ENCODE measurements at places on chromosomes 16 and 17.
A peak's percentile ranks its signal among the peaks of the same experiment; 100 is the strongest.

DNA sequence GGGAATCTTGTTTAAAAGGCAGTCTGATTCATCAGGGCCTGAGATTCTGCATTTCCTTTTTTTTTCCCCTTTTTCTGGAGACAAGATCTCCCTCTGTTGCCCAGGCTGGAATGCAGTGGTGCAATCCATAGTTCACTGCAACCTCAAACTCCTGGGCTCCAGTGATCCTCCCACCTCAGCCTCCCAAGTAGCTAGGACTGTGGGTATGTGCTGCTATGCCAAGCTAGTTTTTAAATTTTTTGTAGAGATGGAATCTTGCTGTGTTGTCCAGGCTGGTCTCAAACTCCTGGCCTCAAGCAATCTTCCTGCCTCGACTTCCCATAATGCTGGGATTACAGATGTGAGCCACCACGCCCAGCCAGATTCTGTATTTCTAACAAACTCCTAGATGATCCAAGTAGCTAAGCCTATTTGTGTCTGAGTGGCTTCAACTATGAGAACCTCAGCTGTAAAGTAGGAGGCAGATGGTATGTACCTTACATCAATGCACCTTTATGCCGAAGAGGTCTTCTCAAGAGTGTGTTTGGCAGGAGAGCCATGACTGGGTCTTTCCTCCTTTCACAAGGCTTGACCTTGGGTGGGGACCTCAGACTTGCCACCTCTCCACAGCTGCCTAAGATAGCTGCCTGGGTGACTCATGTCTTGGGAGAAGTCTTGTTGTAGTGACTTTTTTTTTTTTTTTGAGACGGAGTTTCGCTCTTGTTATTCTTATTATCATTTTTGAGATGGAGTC is 10.9 kb downstream of the LDAF1 start:
- no peak for DNase-seq

DNA sequence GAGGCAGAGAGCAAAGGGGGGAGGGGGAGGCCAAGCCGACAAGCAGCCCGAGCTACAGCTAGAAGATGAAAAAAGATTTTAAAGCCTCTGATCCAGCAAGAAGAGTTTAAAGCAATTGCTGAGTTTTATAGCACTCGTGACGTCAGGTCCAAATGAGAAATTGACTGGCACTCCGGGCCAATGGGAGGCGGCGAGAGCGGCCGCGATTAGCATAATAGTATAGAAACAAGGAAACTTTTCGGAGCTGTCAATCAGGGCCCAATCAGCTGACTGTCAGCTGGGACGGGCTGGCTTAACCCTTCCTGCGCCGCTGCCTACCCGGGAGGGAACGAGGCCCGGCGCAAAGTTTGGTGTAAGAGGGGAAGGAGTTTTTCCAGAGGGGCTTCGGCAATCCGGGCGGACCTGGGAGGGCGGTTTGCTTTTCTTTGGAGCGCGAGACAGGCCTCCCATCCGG is at the start of gene MAF:
MAF (minus strand) TSS at position 100 of the 454 bp plus-strand sequence. CDS start 835 bp downstream, outside the sequence.
- DNase-seq = peak; percentile 78

DNA sequence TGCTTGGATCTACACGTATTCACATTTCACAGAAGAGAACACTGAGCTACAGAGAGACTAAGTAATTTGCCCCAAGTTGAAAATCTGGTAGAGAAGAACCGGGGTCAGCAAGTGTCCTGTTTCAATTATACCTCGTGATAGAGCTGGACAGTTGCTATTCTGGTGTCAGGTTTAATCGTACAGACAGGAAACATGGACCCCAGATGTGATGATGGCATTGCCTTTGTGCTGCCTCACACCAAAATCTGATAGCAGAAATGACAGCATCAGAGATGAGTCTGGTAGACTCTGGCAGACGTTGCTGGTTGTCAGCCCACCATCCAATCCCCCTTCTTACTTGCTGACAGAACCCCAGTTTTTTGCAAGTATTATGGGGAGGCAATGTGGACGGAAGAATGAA is 112.1 kb upstream of the FOXF1 start:
- DNase-seq = no peak

DNA sequence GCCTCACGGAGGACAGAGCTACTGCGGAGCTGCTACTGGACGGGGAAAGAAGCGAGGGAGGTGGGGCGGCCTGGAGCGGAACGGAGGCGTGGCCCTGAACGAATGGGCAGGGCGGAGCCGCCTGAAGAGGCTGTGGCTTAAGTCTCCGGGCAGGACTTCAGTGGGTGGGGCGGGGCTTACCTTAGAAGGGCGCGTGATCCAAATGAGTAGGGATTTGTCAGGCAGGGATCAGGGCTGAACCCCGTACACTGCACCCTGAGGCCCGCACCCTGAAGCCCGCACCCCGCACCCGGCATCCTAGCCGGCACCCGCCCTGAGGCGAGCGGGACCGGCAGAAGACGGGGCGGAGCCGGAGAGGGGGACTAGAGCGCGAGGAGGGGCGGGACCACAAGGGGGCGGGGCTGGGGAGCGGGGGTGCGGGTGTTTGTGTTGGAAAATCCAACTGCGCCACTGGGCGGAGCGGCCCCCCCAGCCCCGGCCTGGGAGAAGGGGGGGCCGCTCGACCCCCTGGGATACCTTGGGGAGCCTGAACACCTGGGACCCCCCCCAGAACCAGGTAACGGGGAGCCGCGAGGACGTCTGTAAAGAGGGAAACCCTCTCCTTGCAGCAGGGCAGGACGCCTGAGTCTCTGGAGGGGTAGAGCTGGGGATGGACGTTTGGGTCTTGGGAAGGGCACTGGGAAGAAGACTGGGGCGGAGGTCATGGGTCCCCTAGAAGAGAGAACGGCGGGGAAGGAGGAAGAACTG is at the start of gene KDM6B:
KDM6B (plus strand) TSS at position 423 of the 747 bp plus-strand sequence. CDS start 11,338 bp downstream, outside the sequence.
- DNase-seq = peak; percentile 85

DNA sequence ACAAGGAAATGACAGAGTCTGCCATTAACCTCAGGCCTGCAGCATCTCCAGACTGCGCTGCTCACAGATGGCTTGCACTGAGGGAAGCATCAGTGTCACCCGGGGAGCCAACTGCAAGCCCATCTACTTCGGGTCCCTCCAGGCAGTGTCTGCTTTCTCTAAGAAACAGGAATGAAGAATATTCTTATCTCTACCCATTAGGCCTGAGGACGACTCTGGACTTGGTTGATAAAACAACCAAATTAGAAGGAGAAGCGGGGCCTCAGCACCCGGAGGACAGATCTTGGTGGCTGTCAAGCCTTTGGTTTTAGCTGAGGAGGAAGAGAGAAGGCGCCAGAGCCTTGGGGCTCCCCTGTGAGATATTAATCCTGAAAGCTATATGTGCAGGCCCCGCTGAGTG is 19.5 kb upstream of the MGAT5B start:
- no peak for DNase-seq

- DNase-seq = no peak
Measured at GRCh38 chr16:83878838-83879237, 20.1 kb upstream of the MLYCD start.

DNA sequence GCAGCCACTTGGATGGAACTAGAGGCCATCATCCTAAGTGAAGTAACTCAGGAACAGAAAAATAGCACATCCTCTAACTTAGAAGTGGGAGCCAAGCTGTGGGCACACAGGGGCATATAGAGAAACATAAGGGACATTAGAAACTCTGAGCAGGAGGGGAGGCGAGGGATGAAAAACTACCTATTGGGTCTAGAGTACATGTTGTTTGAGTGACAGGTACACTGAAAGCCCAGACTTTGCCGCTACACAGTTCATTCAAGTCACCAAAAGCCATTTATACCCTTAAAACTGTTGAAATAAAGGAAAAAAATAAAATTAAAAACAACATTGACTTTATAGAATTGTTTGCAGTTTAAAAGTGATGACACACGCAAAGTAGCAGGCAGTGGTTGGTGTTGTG is 236.6 kb downstream of the SNX29 start:
- no peak for DNase-seq

- DNase-seq = no peak
Measured at GRCh38 chr17:77677211-77677610, 281.3 kb upstream of the TNRC6C start.

DNA sequence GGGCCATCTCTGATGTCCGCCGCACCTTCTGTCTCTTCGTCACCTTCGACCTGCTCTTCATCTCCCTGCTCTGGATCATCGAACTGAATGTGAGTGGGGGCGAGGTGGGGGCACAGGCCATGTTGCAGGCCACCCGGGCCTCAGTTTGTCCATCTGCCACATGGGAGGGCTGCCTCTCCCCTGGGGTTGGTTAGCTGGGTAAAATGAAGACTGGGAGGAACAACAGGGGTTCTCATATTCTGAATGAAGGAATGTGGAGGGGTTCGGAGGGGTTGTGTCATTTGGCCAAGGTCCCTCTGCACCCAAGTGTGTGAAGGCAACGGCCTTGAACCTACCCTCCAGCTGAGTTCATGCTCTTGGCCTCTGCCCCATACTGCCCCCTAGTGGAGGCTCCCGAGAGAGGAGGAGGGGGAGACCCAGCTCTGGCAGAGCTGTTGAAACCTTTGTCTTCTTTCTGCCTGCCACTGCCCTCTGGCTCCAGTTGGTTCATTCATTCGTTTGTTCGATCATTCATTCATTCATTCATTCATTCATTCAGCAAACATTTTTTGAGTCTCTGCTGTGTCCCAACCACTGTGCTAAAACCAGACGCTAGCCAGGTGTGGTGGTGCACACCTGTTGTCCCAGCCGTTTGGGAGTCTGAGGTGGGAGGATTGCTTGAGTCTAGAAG is 11.4 kb upstream of the TCAP start:
- DNase-seq = peak; percentile 78

- no peak for DNase-seq
Measured at GRCh38 chr17:49585422-49586027, 9.9 kb downstream of the NXPH3 start.

GRCh38 chr17:82938486-82938872 is 98.7 kb upstream of the ZNF750 start:
- no peak for DNase-seq

GRCh38 chr17:37693328-37693727 is 50.1 kb upstream of the DDX52 start:
- DNase-seq = no peak

DNA sequence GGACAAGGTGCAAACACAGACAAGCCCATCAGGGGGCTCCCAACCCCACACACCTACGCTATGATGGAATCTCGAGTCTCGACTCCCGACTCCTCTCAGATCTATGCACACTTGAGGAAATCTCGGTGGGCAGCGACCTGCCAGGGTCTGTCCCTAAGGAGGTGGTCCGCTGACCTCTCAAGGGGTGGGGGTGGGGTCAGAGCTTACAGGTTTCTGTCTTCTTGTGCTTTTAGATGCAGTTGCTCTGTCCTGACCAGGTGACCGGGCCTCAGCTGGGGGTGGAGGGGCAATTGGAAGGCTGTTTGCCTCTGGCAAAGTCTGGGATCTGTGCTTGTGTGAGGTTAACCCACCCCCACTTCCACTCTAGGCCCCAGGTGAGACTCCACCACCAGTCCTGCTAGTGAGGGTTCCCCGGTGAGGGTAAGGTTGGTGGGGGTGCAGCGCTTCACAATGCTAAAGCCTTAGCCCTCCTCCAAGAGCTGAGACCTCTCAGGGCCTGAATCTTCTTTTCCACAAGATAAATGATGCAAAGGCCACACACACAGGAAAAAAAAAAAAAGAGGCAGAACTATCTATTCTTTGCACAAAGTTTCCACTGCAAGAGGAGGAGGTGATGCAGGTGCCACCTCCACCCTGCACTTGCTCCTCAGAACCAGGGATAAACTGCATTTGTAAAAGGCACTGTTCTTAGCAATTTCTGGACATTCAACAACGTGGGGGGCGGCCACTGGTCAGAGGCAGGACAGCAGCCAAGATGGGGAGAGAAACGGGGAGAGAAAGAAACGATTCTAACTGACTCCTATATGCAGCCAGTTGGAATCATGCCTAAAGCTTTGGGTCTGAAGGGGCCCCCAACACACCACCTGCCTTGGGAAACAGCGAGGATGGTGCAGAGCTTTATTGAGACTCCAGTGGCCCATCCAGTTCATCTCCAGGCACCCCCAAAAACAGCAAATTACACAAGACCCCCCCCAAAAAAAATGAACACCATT is 4.1 kb downstream of the CISD3 start:
- no peak for DNase-seq

- DNase-seq = no peak
Measured at GRCh38 chr17:80365001-80365965, 49.7 kb upstream of the ENDOV start.

DNA sequence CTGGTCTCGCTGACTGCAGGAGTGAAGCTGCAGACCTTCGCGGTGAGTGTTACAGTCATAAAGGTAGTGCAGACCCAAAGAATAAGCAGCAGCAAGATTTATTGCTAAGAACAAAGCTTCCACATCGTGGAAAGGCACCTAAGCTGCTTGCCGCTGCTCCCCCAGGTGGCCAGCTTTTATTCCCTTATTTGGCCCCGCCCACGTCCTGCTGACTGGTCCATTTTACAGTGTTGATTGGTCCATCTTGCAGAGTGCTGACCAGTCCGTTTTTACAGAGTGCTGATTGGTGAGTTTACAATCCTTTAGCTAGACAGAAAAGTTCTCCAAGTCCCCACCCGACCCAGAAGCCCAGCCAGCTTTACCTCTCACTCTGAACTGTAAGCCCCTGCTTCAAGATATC is 227.8 kb downstream of the ABCC12 start:
- no peak for DNase-seq

DNA sequence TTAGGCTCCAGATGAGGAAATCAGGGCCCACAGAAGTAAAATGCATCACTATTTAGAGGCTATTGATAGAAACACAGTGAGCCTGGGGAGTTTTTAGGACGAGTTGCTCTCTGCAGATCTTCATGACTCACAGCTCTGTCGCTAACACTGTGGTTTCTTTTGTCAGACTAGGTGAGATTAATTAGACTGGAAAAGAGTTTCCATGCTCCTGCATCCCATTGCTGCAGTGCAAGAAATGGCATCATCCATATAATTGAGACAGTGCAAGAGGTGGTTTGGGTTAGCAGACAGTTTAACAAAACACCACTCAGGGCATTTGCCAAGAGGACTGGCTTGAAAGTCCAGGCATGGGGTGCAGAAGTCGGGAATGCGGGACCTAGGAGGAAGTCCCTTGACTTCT is 198.8 kb upstream of the CACNG5 start:
- DNase-seq = no peak

DNA sequence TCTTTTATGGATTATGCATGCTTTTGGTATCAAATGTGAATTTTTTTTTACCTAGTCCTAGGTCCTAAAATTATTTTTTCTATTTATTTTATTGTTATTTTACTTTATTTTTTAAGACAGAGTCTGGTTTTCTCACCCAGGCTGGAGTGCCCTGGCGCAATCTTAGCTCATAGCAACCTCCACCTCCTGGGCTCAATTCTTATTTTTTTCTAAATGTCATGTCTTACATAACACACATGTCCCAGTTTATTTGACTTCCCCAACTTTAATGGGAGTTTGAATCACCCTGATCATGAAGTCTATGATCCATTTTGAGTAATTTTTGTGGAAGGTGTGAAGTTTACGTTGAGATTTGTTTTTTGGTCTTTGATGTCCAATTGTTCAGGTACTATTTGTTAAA is 3.3 kb upstream of the CCL18 start:
- no peak for DNase-seq

DNA sequence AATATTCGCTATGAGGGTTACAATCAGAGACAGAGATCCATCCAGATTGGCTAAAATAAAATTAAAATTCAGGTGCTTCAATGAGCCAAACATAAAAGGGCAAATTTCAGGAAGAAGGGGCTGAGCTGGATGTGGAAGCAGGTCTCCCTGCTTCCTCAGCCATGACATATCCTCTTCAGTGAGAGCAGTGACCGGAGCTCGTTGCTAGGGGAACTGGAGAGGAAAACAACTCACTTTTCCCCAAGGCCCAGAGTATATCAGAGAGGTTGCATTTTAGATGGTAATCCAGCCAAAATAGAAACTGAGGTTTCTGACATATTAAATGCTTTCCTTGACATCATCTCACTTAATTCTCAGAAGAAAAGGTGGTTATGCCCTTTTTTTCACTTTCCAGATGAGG is 503.5 kb downstream of the HS3ST4 start:
- DNase-seq = no peak

GRCh38 chr17:59001158-59001814 is 105.4 kb downstream of the TRIM37 start:
- peak; percentile 58 for DNase-seq

GRCh38 chr16:85090181-85090580 is 22.1 kb downstream of the CIBAR2 start:
- DNase-seq = no peak
